Vein endothelial cell (primary cell): ENCODE measurements at places on chromosomes 7 and 10. TPM values are rescaled to one million over a fixed set of nuclear protein-coding genes. Genes with fewer than 3 reads are reported as not detected.

Gene TAS2R5
- 0.65 and 1.5 TPM in 2 replicates for total RNA-seq

Gene LEP
- not detected in 2 replicates for total RNA-seq

Gene ZNF736
- total RNA-seq, result 6.9 and 10.4 TPM in 2 replicates

Gene MYPN
- total RNA-seq, result under 0.01 and 0.29 TPM in 2 replicates

Gene NAT16
- not detected in 2 replicates for total RNA-seq

Gene LRRC17
- total RNA-seq, result 5.9 and 16.3 TPM in 2 replicates

Gene TDRD1
- under 0.01 TPM in 1 of 2 replicates, not detected in the other for total RNA-seq

Gene CUBN
- total RNA-seq, result 7.1 and 11.8 TPM in 2 replicates

Gene CYP3A4
- not detected in 2 replicates for total RNA-seq

Gene BAIAP2L1
- 0.76 and 0.98 TPM in 2 replicates for total RNA-seq

Gene TSC22D4
- 45.5 and 51.3 TPM in 2 replicates for total RNA-seq

Gene POU6F2
- total RNA-seq, result not detected in 2 replicates

Gene SORBS1
- total RNA-seq, result 1.1 and 1.6 TPM in 2 replicates

Gene ZDHHC6
- total RNA-seq, result 24.8 and 32.0 TPM in 2 replicates

Gene EGR2
- 0.10 and 0.33 TPM in 2 replicates for total RNA-seq

Gene C7orf33
- total RNA-seq, result not detected in 2 replicates

Gene PNLIPRP3
- total RNA-seq, result not detected in 2 replicates

Gene LRRC18
- total RNA-seq, result not detected in 2 replicates

Gene SPOCK2
- 0.96 and 0.98 TPM in 2 replicates for total RNA-seq

Gene SYT15B
- total RNA-seq, result 0.19 and 0.65 TPM in 2 replicates

Gene LRIT1
- not detected in 2 replicates for total RNA-seq

Gene C10orf90
- not detected in 2 replicates for total RNA-seq

Gene ASIC3
- total RNA-seq, result 0.29 and 0.33 TPM in 2 replicates
